ENCODE measurements at places on chromosomes 6 and 20.
A peak's percentile ranks its signal among the peaks of the same experiment; 100 is the strongest.

DNA sequence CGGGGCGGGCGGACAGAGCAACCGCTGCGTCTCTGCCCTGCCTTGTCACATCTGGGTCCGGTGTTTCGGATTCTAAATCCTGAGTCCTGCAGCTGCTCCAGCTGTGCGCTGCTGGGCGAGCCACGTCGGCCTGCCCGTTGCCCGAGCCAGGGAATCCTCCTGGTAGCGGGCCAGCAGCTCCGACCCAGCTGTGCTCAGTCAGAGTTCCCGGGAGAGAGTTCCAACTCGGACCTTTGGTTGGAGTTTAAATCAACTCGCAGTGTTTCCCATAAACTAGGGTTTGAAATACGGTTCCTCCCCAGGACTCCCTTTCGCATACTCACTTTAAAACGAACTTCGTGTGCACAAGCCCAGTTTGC is 315 bp upstream of the PDE10A start:
- H3K4me3 ChIP-seq = peak overlapping the region; percentile 50
- DNase-seq = no peak
- no peaks in the 10 kb centered on the region for H3K36me3 ChIP-seq
- H3K4me1 ChIP-seq = peaks cover 5% of the 10 kb centered on the region
- no peak overlapping the region for H3K27ac ChIP-seq
- peaks cover 68% of the 10 kb centered on the region for H3K27me3 ChIP-seq

DNA sequence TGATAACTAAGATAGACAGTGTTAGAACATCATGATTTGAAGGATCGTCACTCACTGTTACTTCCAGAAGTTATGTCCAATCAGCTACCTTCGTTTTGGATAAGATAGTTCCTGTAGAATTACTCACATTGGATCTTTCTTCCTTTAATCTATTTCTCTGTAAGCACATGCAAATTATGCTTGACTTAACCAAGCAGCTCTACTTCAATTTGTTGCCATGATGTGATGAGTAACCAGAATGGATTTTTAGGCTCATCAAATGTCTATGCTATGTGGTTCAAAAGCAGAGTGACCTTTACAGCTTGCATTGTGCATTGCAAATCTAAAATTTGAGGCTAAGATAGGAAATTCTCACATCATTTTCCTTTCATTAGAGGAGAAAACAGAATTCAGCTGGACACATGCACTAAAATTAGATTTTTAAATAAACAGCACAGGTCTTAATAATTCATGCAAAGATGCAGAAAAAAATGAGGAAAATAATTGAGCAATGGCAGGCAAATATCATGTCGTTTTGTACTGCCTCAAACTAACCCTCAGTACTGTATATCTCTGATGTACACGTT is 76.7 kb upstream of the ZFP64 start:
- no peak for DNase-seq
- H3K4me1 ChIP-seq = no peaks in the 10 kb centered on the region
- no peak overlapping the region for H3K4me3 ChIP-seq
- no peak overlapping the region for H3K27ac ChIP-seq
- H3K36me3 ChIP-seq = no peaks in the 10 kb centered on the region
- peaks cover 5% of the 10 kb centered on the region for H3K27me3 ChIP-seq

- H3K27ac ChIP-seq = peak overlapping the region; percentile 100
- DNase-seq = peak; percentile 52
- no peaks in the 10 kb centered on the region for H3K27me3 ChIP-seq
- peaks cover 69% of the 10 kb centered on the region for H3K4me1 ChIP-seq
These were observed 27.9 kb upstream of the TBC1D7 start for GRCh38 chr6:13355999-13356785.

DNA sequence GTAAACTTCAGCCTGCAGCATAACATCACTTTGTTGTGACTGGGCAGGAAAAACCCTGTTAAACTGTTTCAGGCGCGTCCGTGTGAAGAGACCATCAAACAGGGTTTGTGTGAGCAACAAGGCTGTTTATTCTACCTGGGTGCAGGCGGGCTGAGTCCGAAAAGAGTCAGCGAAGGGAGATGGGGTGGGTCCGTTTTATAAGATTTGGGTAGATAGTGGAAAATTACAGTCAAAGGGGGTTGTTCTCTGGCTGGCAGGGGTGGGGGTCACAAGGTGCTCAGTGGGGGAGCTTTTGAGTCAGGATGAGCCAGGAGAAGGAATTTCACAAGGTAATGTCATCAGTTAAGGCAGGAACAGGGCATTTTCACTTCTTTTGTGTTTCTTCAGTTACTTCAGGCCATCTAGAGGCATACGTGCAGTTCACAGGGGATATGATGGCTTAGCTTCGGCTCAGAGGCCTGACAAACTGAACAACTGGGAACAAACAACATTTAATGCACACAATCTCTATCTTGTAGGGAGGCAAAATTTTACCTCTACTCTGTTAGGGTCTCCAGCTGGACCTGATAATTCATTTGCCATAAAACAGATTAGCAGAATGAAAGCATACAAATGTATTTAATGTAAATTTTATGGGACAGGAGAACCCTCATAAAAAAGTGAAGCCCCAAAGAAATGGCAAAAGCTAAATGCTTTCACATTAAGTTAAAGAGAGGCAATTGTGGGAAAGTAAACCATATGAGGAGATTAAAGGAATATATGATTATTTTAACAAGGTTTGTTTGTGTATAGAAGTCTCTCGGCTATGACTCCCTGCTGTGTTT is 58.3 kb upstream of the HFE start:
- H3K27ac ChIP-seq = peak overlapping the region; percentile 99
- DNase-seq = peak; percentile 29
- peaks cover 4% of the 10 kb centered on the region for H3K36me3 ChIP-seq
- H3K4me3 ChIP-seq = peak overlapping the region; percentile 32

DNA sequence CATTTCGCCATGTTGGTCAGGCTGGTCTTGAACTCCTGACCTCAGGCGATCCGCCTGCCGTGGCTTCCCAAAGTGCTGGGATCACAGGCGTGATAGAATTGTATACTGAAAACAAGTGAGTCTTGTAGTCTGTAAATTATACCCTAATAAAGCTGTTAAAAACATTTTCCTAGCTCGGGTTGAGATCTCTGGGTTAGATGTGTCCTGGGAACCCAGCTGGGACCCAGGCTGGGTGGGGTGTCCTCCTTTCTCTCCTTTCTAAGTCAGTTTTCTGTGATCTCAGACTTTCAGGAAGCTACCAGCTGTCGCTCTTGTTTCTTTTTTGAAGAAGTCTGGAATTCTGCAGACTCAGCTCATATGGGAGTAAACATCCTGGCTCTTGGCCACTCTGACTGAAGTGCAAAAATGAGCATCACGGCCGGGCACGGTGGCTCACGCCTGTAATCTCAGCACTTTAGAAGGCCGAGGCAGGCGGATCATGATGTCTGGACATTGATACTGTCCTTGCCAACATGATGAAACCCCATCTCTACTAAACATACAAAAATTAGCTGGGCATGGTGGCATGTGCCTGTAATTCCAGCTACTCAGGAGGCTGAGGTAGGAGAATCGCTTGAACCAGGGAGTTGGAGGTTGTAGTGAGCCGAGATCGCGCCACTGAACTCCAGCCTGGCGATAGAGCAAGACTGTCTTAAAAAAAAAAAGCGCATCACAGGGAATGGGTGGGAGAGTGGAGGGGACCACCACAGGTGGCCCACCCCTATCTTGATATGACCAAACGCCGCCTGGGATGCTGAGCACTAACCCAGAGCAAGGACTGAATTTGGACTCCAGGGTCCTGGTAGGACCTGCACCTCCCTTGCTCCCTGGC is 9.9 kb upstream of the PCIF1 start:
- no peaks in the 10 kb centered on the region for H3K36me3 ChIP-seq
- peaks cover 53% of the 10 kb centered on the region for H3K27me3 ChIP-seq
- DNase-seq = no peak
- H3K4me1 ChIP-seq = no peaks in the 10 kb centered on the region

Data from activated naive CD4-positive, alpha-beta T cell treated with anti-CD3 and anti-CD28 coated beads, Interleukin-2, amount 10 ng/mL, durations not matched to agents 7 days and 5 days (primary cell).